ENCODE measurements at places on chromosomes 5 and 9.

GRCh38 chr9:134980991-134981390, 63.3 kb upstream of the FCN1 start:
- DNase-seq, result no peak

DNA sequence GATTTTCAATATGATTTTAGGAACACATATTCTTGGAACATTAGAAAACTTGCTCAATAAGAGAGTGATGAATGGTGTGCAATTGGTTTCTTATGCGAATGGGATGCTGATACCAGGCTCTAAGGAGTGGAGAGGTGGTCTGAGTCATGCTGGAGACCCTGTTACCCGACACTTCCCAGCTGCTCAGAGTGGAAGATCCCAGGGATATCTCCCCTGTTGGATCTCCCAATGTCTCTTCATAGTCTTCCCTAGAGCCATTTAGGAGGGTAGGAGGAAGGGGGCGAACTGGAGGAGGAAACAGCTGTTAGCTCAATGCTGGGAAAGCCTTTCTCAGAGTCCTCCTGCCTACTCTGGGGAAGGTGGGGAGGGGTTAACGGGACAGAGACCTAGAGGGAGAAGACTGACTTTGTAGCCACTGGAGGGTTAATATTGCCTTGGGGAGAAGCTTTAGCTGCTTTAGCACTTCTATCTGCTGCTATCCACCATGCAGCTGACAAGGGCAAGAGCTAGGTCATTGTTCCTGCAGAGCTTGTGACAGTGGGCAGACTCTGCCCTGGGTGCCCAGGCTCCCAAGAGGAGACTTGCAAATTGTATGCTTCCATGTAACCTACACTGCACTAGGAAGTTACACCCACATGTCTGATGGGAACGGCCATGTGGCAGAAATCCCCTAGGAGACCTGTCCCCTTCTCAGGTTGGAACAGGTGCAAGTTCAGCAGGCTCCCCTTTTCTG, 301.0 kb downstream of the GADD45G start:
- DNase-seq, result no peak

DNA sequence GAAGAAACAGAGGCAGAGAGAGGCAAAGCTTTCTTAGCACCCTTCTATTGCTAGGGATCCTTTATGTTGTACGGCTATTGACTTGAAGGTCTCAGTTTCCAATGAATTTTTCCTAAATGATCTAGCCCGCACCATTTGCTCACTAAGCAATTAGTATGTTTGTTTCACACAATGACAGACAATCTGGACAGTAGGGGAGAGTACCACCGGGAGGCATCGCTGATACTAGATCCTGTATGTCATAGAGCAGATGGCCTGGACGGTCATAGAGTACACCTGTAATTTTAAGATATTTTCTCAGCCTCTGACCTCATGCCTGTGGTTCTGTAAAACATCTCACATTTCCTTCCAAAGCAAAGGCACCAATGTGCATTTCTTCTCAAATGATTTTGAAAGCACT, 194.3 kb downstream of the TLE4 start:
- DNase-seq, result no peak

- no peak for DNase-seq
Measured at GRCh38 chr5:39178861-39179260, 40.5 kb downstream of the FYB1 start.

DNA sequence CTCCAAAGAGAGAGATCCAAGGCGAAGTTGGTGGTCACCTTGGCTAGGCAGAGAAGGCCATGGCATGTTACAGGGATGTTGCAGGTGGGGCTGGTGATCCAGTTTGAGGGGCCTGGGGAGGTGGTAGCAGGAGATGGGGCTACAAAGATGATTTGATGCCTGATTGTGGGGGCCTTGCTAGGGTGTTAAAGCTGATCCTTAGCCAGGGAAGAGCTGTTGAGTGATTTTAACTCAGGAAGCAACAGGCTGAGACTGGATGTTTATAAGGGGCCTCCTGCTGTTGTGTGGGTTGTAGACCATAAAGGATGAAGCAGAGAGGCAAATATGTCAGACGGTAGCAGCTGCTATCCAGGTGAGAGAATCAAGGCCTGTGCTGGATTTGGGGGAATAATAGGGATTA, 19.0 kb upstream of the SMAD5 start:
- DNase-seq, result no peak

DNA sequence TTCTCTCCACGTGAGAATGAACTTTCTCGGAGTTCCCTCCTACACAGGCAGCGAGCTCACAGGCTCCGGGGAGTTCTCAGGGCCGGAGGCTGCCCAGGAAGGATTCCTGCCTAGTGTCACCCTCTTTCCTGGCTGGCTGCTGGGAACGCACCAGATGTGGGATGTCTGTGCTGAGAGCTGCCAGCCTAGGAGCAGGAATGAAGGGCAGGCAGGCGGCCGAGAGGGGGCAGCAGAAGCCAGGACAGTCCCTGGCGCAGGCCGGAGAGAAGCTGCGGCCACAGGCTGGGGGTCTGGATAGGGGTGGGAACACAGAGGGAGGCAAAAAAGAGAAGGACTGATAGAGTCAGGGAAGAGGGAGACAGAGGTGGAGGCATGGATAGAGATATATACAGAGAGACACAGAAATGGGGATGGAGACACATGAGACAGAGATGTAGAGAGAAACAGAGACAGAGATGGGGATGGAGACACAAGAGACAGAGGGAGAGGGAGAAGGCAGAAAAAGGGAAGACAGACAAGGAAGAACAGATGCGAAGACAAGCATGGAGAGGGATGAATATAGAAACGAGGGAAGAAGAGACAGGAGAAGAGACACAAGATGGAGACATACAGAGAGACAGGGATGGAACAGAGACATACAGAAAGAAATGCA, 25.3 kb upstream of the ENHO start:
- no peak for DNase-seq

DNA sequence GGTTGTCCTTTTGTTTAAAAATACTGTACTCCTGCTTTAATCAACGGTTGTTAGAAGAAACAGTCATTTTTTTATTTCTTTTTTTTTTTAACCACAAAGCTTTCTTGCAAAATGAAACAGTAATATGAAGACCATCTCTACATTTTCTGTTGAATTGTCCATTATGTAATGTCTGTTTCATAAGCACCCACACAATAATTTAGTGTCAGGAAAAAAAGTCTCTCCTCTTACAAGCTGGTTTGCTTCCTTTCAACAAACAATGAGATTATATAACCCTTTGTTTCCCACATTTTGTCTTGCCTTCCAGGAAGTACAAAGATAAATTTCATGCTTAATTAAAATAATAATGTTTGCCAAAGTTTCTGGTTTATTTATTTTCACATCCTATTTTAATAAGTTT, 16.7 kb downstream of the CTNNAL1 start:
- no peak for DNase-seq

GRCh38 chr5:66813306-66813705, 217.1 kb downstream of the MAST4 start:
- no peak for DNase-seq

DNA sequence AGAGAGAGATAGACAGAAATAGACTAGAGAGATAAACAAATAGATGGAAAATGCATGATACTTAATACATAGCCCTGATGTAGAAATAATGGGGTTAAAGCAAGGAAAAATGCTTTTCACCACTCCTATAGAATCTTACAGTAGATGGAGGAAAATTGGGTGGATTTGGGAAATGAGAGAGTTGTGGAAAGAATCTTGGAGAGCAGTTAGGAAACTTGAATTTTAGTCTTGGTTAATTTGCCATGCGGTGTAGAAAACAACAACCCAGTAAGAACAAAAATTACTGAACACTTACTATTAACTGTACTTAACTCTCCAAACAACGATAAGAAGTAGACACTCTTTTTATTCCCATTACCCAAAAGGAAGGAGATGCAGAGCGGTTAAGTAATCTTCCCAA, 329.8 kb downstream of the ZNF608 start:
- DNase-seq, result no peak

- no peak for DNase-seq
Measured at GRCh38 chr9:10026443-10026984, 586.3 kb downstream of the PTPRD start.

GRCh38 chr9:26639761-26640160, 252.8 kb downstream of the CAAP1 start:
- no peak for DNase-seq
